ENCODE measurements at places on chromosomes 4 and X.

- DNase-seq = peak; percentile 71
Measured at GRCh38 chrX:155027509-155028066, 944 bp downstream of the FUNDC2 start.

- peak; percentile 7 for DNase-seq
Measured at GRCh38 chr4:82893942-82894341, 3.0 kb upstream of the SEC31A start.

DNA sequence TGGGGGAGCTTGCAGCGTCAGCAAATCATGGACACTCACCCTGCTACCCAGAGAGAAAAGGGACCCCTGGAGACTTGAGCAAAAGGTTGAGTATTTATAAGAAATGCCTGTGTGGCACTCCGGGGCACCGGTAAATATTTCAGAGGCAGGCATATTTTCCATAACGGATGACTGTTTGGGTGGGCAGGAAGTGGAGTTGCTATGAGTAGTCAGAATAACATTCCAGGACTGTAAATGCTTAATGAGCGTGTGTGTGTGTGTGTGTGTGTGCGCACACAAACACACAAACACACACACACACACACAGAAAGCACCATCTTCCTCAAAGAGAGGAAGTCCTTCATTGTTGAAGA lies 74.6 kb downstream of the MXRA5 start:
- DNase-seq = peak; percentile 94

GRCh38 chr4:158912806-158913205 lies 144.0 kb downstream of the FNIP2 start:
- peak; percentile 37 for DNase-seq

GRCh38 chr4:40516651-40517050 lies 113.0 kb downstream of the RBM47 start:
- no peak for DNase-seq

GRCh38 chrX:138034136-138034535 lies 468.2 kb downstream of the ZIC3 start:
- DNase-seq = no peak

DNA sequence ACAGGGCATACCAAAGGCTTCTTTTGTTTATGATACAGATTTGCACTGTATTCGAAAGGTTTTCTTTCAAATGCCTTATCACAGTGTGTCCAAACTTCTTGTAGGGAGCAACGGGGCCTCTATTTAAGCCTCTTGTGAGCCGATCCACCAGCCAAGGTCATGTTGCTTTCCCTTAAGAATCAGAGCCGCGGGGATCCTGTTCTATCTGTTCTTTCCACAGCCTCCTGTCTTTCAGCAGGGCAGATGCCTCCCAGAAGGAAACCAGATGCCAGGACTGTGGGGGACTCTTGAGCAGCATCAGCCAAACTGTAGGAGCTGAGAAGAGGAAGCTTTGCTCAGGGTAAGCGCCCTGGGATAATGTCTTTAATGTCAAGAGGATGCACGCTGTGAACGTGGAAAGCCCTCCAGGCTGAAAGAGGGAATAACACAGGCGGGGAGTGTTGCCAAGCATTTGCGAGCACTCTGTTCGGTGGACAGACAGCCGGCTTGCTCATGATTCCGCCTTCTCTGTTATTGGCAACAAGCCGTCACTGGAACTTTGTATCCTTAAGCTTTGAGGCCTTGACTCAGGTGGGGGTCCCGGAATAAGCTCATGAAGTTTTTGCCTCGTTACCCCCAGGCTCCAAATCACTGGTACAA lies 279.8 kb upstream of the FRG1 start:
- DNase-seq = no peak

DNA sequence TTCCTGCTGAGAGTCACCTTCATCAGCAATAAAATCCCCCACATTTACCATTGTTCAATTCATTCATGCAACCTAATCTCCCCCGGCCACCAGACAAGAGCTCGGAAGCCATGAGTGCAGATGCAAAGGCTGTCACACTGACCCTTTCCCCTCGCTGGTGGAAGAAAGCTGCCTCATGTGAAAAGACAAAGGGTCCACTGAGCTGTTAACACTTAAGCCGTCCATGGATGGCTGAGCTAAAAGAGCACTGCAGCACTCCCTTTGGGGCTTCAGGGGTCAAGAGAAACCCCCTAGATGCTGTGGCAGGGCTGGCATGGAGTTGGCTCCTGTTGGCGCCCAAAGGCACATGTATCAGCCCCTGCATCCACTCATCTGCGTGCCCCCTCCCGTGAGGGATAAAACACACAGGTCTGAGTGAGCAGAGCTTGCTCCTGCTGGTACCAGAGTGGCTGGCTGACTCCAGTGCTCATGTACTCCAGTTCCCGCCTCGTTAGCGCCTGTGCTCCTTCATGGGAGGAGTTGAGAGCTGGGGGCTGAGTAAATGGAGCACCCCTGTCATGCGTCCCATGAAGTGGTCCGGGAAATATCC lies 216.5 kb downstream of the PDHA2 start:
- DNase-seq = no peak

DNA sequence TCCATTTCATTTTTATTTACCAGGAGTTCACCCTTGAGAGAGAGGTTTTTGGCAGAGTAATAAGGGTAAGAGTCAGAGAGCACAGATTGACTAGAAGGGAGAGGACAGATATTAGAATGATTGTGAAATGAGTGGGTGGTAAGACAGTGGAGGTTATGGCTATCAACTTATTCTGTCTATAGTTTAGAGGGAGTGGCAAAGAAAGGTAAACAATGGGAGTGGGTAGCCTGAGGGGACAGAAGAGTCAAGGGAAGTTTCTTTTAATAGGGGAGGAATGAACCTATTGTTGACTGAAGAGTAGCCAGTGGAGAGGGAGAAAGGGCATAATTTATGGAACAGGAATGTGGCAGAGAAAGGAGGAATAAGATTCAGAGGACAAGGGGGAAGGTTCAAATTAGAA lies 186.5 kb upstream of the NRK start:
- no peak for DNase-seq

- DNase-seq = peak; percentile 68
Measured at GRCh38 chr4:110808351-110808878, 185.5 kb upstream of the PITX2 start.

DNA sequence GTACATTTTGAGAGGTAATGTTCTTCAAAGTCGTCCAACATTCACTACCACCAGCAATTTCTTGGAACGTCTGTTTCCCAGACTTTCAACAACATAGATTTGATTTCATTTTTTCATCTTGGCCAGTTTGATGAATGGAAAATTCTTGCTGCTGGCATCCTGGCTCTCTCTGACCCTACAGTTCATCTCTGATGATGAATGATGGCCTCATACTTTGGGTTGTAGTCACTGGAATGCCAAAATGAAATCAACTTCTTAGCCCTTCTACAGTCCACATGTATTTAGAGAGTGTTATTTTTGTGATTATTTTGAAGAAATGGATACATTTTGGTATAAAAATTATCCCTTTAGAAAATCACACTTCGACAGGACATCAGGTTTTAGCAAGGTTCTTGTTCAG lies 8.8 kb downstream of the CHST7 start:
- DNase-seq = peak; percentile 73

- no peak for DNase-seq
Measured at GRCh38 chr4:3118312-3118711, 43.8 kb downstream of the HTT start.

DNA sequence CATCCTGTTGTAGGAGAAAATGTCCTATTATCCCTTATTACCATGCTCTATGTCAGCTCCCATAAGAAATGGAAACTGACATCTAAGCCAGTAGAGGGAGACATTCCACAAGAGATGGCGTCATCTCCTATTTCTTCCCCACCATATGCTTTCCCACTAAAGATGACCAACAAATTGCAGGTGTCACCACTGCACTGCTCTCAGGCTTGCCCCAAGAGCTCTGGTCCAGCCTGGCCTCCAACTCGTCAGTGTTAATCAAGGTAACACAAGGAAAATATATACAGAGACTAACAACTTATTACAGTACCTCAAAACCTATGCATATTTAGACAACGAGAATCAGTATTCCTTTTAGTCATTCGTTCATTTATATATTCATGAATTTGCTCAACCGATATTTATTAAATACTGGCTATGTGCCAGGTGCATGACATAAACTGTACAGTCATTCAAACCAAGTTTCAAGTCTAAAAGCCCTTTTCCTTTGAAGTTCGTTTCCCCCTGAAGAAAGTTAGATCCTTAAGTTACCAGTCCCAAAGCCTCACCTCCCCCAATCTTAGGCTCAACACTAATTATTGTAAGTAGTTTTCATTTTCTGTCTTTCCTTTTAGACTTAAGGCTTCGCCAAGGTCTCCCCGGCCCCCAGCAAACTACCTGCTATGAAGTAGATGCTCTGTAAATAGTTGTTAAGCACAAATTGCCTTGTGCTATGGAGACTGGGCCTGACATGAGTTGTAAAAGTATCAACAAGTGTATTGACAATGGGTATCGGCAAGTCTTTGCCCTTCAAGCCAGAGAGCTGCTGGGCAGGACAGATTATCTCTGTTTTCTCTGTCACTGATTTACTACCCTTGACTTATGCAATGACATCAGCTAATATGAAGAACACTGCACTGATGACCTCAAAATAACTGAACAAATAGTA lies 3.1 kb upstream of the FGB start:
- peak; percentile 54 for DNase-seq

GRCh38 chr4:27368781-27369180 lies 508.1 kb downstream of the STIM2 start:
- DNase-seq = no peak

DNA sequence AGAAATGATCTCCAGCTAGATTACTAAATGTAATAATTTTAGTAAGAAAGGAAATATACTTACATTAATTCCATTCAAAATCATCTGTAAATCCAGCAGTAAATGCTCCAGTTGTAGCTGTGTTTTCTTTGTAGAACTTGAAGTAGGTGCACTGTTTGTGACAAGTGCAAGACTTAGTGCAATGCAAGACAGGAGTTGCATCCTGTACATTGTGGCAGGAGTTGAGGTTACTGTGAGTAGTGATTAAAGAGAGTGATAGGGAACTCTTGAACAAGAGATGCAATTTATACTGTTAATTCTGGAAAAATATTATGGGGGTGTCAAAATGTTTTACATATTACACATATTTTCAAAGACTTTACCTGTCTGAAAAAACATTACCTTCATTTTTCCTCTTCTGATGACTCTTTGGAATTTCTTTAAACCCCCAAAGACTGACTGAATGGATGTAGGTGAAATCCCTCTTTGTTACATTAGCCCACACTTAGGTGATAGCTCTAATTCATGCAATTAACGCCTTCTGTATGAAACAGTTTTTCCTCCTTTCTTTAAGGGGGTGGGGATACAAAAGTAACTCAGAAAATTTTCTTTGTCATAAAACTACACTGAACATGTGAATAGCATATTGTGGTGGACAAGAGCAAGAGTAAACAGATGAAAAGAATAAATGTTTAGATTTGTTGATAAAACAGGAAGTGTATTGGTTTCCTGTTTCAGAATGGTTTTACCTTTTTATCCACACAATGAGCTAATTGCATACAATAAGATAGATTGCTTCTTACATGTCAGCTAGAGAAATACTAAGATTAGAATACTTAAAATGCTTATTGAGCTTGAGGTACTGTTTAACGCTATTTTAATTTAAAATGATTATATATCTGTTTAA lies at the start of gene IL2:
Gene IL2 (minus strand): TSS at position 495 of the 886 bp plus-strand sequence. CDS start 285 bp downstream, at position 210.
- DNase-seq = no peak

DNA sequence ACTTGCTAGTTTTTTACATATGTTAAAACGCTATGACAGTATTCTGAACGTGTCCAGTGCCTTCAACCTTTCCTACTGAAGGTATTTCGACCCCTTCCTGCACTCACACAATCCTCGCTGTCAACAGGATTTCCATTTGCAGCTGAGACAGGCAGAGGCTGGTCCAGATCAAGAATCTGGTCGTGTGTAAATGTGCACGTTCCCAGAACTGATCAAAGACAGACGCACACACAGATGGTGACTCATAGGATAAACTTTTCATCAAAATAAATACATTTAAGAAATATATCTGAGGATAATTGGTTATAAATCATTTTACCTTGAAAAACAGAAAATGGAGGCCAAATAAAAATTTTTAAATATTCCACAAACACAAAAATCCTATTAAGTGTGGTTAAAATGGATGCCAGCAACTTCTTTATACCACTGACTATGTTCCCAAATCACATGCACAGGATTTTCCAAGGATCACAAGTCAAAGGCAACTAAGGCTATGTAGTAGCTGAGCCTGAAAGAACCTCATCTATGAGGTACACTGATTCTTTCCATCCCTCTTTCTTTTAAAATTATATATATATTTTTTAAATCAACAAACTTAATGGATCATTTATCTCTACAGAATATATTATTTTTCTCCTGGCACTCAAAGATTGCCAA lies 85.9 kb downstream of the RNF150 start:
- peak; percentile 90 for DNase-seq

GRCh38 chr4:12534684-12535083 lies 949.5 kb downstream of the RAB28 start:
- DNase-seq = no peak

DNA sequence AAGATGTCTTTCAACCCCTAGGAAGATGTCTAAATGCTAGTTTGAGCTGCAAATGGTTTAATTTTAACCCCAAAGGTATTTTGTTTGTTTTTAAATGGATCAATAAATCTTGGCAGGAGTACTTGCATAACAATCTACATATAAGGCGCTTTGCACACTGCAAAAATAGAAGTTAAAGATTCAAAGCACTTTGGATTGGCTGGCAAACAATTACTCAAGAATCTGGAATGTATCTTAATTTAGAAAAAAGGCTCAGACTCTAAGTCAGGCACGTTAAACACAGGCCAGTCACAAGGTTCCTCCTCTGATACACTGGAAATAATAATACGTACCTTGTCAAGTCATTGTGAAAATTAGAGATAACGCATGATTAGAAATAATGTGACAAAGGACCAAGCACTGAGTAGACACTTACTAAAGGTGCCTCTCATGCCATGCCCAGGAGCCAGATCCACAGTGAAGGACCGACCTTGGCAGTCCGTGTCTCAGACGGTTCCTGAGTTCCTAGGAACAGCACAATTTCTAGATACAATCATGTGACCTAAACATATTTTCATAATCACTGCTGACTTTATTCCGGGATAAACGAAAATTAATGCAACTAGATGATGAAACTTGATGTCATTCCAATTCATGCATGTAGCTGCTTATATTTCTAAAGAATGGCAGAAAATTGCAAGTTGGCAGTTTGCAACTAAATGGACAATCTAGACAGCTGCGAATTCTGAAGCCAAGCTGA lies 49.6 kb downstream of the PROM1 start:
- peak; percentile 77 for DNase-seq

DNA sequence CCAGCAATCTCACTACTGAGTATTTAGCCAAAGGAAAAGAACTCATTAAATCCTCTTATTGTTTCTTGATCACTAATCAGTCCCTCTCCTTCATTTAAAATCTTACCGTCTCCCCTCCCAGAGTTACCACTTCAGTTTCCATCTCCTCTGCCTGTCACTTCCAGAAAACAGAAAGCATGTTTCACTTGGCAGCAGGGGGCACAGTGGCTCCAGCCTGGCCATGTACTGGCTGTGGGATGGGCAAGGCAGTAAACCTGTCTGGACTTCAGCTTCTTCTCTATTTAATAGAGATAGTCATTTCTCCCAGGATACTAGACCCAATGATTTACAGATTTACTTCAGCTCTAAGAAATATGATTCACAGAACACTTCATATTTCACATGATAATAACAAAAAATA lies 63.2 kb downstream of the CD40LG start:
- peak; percentile 22 for DNase-seq

Measured in fibroblast of skin of right biceps (primary cell).